ENCODE measurements at places on chromosomes 5 and 9. TPM values are rescaled to one million over a fixed set of nuclear protein-coding genes. Genes with fewer than 3 reads are reported as not detected.

The PCA3 gene
- total RNA-seq: 0.19 TPM

The ORM2 gene
- not detected for total RNA-seq

The CAPSL gene
- not detected for total RNA-seq

DNA sequence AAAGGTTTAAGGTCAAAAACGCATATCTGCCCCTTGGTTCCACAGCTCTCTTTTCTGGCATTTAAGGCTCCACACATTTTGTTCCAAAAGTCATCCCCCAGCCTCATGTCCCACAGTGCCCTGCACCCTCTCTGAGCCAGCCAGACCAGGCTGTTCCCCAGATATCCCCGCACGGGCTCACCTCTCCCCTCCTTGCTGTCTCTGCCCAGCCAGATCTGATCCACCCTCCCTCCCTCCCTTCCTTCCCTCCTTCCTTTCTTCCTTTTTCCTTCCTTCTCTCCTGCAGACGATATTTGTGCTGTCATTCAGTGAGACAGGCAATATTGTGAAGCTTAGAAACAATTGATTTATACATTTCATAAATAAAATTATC, 37.0 kb downstream of the DUSP1 start:
- no peak for DNase-seq
- H3K27ac ChIP-seq: no peak overlapping the region
- H3K27me3 ChIP-seq: no peaks in the 10 kb centered on the region

GRCh38 chr9:121844098-121844497, 192.7 kb downstream of the DAB2IP start:
- no peak overlapping the region for H3K27ac ChIP-seq
- peaks cover 12% of the 10 kb centered on the region for H3K4me1 ChIP-seq
- no peak overlapping the region for H3K4me3 ChIP-seq
- H3K27me3 ChIP-seq: no peaks in the 10 kb centered on the region
- DNase-seq: no peak

DNA sequence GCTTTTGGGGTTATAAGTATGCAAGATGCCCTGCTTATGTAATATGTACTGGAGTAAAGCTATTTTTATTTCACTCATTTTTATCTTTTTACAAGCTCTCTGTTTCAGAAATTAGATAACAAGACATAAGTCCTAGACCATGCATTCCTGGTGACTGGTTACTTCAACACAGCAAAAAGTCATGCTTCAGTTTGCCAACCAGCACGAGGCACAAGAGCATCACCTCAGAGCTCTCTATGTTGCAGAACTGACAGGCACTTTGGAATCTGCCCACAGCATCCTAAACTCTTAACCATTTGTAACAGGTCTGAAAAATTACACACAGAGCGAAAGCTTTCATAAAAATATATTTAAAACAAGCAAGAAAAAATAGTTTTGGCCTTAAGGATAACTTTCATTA, 112.8 kb downstream of the MARCHF11 start:
- H3K27ac ChIP-seq: no peak overlapping the region
- H3K4me3 ChIP-seq: no peak overlapping the region
- no peaks in the 10 kb centered on the region for H3K27me3 ChIP-seq
- DNase-seq: no peak
- H3K4me1 ChIP-seq: no peaks in the 10 kb centered on the region

DNA sequence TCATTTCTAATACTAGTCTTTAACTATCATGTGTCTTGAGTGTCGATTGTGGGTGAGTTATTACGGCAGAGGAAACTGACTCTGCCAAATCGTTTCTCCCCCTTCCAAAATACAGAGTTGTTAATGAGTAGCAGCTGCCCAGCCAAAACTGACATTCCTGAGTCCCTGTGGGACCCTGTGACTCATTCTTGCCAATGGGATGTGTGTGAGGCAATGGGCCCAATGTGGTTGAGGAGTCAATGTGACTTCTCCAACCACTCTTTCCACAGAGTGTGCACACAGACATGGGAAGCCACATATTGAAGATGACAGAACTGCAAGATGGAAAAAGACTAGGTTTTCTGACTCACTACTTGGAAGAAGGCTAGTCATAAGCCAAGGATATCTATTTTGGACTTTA, 434.7 kb downstream of the DTWD2 start:
- no peaks in the 10 kb centered on the region for H3K27me3 ChIP-seq
- no peak for DNase-seq
- H3K36me3 ChIP-seq: no peaks in the 10 kb centered on the region
- H3K27ac ChIP-seq: no peak overlapping the region
- no peak overlapping the region for H3K4me3 ChIP-seq

DNA sequence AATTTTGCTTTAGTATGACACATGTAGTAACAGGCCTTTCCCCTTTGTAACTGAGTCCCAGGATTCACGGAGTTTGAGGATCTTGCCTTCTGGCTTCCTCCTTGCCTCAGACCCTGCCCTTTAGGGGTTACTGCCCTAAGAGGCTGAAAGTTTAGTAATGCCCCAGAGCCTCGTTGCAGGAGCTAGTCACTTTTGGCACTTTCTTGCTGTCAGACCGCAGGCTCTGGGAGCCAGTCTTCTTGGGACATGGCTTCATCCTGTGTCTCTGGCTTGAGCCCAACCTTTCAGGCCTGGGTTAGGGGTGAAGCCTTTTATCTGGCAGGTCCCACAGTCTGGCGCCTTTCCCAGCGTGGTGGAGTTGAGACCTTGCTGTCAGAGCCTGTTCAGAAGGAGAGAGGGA, 185.6 kb upstream of the DMRT1 start:
- DNase-seq: no peak
- H3K4me3 ChIP-seq: no peak overlapping the region
- H3K27me3 ChIP-seq: no peaks in the 10 kb centered on the region
- peaks cover 12% of the 10 kb centered on the region for H3K4me1 ChIP-seq
- no peak overlapping the region for H3K27ac ChIP-seq
- 0 out of 2 replicates have a peak, but pooled peaks cover 4% of the 10 kb centered on the region for H3K36me3 ChIP-seq

GRCh38 chr9:111610149-111610548, 10.7 kb upstream of the PTGR1 start:
- H3K4me1 ChIP-seq: no peaks in the 10 kb centered on the region
- H3K27me3 ChIP-seq: no peaks in the 10 kb centered on the region
- no peak for DNase-seq
- H3K36me3 ChIP-seq: no peaks in the 10 kb centered on the region
- H3K4me3 ChIP-seq: no peak overlapping the region

Data from Karpas-422 (cell line).